ENCODE measurements at places on chromosomes 3 and 15.

GRCh38 chr15:52329150-52329549, 33.5 kb upstream of the MYO5C start:
- DNase-seq, result no peak

DNA sequence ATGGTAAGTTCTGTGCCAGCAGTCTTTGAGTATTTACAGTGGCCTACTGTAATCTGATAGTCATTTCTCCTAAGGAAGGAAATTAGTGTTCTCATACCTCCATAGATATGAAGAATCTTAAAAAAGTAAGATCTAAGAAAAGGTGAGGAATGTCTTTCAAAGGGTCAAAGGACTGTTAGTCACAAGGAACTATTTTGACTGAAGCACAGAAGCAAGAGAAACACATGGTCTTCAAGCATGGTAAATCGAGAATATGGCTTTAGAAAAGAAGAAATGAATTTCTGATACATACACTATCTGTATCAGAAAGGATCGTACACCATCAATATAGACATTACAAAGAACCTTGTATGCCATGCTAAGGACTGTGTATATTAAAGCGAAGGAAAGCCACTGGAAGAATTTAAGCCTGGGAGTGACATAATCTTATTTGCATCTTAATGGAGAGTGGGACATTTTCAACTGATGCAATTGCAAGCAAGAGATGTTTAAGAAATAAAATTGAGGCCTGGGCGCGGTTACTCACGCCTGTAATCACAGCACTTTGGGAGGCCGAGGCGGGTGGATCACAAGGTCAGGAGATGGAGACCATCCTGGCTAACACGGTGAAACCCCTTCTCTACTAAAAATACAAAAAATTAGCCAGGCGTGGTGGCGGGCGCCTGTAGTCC, 5.5 kb upstream of the ACAP2 start:
- no peak for DNase-seq

DNA sequence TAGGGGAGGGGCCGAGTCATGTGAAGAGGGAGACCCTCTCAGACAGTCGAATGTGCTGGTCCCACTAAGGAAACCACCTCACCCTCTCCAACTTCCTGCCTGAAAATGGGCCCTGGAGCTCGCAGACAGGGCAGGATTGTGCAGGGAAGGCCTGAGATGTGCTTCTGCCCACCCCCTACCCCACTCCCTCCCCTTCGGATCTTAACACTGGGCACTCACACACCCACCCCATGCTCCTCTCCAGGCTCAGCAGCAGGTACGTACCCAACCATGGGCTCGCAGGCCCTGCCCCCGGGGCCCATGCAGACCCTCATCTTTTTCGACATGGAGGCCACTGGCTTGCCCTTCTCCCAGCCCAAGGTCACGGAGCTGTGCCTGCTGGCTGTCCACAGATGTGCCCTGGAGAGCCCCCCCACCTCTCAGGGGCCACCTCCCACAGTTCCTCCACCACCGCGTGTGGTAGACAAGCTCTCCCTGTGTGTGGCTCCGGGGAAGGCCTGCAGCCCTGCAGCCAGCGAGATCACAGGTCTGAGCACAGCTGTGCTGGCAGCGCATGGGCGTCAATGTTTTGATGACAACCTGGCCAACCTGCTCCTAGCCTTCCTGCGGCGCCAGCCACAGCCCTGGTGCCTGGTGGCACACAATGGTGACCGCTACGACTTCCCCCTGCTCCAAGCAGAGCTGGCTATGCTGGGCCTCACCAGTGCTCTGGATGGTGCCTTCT, 20.0 kb downstream of the ATRIP start:
- DNase-seq, result no peak

- peak; percentile 58 for DNase-seq
These were observed 8.3 kb downstream of the PSTPIP1 start for GRCh38 chr15:77002954-77003912.

- peak; percentile 37 for DNase-seq
These were observed 10.4 kb downstream of the TEX264 start for GRCh38 chr3:51681453-51681852.

- DNase-seq, result no peak
These were observed 85.9 kb downstream of the TNIK start for GRCh38 chr3:171374260-171374659.

DNA sequence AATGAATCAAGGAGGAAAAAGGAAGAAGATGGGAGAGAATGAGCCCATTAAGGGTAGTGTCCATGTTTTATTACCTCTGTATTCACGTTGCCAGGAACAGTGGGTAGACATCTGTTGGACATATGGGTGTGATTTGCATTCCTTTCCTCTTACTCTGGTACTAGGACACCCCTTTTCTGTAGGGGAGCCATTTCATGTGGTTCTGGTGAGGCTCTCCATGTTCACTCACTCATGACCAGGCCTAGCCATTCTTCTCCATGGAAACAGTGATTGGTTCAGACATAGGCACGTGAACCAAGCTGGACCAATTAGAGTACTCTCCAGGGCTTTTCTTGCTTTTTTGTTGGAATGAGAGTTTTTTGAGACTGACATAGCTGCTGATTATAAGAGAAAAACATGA, 39.6 kb upstream of the PDCD6IP start:
- DNase-seq, result no peak

GRCh38 chr15:41852736-41853590, 14.3 kb downstream of the PLA2G4B start:
- DNase-seq, result no peak

DNA sequence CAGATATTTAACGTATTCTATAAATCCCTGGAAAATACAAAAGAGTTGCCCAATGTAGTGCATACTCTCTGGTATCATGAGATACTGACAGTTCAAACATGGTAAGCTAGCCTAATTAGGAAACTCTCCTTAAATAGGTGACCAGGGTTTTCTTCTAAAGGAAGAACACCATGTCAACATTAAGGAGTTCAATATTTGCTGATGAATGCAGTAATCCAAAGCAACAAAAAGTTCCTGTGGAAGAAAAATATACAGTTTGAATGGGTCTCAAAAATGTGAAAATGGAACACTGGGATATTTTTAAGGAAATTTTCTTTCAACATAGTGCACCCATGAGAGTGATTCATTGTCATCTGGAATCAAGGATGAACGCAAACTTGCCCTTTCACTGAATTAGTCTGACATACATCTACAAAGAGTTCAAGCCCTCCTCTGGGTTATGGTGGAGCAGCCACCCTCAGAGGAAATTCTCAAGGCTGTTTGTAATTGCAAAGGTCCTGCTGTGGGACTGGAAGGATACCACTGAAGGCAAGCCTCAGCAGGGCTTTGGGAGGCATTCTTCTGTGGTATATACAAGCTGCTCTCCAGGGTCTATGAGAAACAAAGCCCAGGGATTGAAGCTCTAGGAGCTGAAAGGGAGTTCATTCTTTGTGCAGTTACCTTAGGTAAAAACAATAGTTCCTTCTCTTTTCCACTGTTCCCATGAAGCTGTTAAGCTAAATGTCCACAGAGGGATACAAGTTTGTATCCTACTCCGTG, 700.3 kb downstream of the TUSC7 start:
- DNase-seq, result no peak

GRCh38 chr3:129263161-129263910, 13.9 kb downstream of the COPG1 start:
- DNase-seq, result no peak

DNA sequence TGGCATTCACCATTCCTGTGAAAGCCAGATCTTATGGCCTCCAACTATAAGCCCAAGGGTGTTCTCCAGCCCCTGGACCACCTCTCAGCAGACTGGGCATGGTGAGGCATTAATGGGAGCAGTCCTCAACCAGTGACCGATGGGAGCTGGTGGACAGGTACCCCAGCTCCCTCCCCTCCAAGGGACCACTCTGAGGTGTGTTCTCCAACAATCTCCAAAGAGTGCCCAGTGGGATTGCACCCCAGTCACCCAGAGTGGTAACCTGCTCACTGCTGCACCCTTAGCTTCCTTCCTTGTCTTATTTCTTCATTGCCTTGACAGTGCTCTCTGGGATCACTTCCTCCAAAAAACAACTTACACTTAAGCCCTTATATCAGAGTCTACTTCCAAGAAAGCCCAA, 8.2 kb upstream of the ITGA11 start:
- DNase-seq, result no peak

GRCh38 chr3:84126160-84126559, 832.6 kb upstream of the CADM2 start:
- no peak for DNase-seq

GRCh38 chr3:141400073-141400971, 32.0 kb downstream of the ZBTB38 start:
- no peak for DNase-seq

GRCh38 chr3:133050891-133051290, 12.7 kb downstream of the TMEM108 start:
- DNase-seq, result no peak

DNA sequence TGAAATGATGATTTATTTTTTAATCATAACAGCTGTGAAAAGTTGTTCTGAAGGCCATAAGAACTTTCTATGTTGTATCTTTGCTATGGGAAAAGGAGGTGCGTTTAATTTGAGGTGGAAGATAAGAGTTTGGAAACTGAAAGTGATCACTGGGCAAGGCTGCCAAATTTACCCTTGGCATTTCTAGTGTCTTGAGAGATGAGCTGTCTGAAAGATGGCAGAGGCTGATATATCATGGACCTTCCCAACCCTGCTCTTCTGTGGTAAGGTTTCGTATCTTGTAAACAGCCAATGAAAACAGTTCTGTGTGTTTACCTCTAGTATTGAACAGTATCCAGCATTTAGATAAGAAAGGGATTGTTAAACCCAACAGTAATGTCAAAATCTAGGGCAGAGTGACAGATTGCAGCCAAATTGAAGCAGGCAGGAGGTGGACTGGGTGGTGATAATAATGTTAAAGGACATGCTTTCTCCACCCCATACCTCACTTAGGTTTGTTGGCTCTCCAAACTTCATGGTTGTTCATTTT, 15.8 kb upstream of the NFKBIZ start:
- no peak for DNase-seq

GRCh38 chr3:98563661-98564281, 29.6 kb downstream of the CPOX start:
- peak; percentile 33 for DNase-seq

GRCh38 chr15:71199384-71200351, 84.4 kb downstream of the THSD4 start:
- no peak for DNase-seq

- DNase-seq, result no peak
These were observed 13.6 kb upstream of the COMMD2 start for GRCh38 chr3:149765762-149766334.

- no peak for DNase-seq
These were observed 153.1 kb downstream of the CLSTN2 start for GRCh38 chr3:140088058-140088457.

DNA sequence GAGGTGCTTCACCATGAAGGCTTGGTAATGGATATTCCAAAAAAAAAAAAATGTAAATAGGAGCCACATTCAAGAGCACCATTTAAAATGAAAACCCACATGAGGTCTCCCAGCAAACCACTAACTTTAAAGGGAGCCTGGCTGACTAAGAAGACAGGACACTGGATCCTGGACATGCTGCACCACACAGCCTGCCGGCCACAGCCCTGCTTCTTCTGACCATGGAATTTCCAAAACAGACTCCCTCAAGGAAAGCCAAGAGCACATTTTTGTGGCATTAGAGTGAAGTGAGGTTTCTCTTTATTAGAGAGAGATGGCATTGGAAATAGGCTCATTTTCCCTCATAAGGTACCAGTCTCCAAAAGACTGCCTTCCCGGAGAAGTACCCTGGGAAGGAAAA, 113.9 kb downstream of the RORA start:
- no peak for DNase-seq

- no peak for DNase-seq
These were observed 71.7 kb downstream of the RPLP1 start for GRCh38 chr15:69524296-69524695.

GRCh38 chr15:44882499-44882968, 74.0 kb upstream of the TERB2 start:
- no peak for DNase-seq

DNA sequence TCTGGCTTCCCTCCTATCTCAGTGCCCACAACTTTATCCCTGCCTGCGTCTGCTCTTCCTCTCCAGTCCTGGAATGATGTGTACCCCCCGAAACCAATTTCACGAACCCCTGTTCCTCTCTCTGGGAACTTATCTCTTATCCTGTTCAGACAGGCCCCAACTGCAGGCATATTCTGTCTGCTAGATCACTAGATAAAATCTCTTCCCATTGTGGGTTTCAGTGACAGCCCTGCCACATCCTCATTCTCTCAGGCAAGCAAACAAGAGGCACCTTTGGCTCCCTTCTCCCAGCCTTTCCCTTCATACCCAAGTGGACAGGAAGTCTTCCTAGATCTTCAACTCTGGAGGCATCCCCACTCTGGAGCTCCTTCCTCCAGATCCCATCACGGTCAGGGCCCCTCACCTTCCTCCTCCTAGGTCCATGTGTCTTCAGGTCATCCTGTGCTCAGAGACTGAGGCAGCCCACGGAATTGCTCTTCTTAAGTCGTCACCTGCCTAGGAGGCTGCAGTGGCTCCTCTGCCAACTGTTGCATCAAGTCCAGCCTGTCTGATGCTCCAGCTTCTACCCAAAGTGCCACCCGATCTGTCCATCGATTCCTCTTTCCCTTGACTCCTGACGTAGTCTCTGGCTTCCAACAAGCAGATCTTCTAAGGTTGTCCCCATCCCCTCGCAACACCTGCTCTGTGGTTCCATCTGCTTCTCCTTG, 190.8 kb downstream of the SLCO3A1 start:
- DNase-seq, result no peak

GRCh38 chr3:100401674-100402041, 319 bp downstream of the LNP1 start:
- peak; percentile 38 for DNase-seq

- DNase-seq, result no peak
These were observed 60.8 kb upstream of the HES1 start for GRCh38 chr3:194075088-194075615.

- peak; percentile 50 for DNase-seq
These were observed 283.0 kb downstream of the UACA start for GRCh38 chr15:70480196-70480856.

GRCh38 chr3:167253037-167253436, 127.1 kb downstream of the ZBBX start:
- DNase-seq, result no peak

GRCh38 chr3:191356631-191357439, 26.5 kb upstream of the UTS2B start:
- DNase-seq, result no peak

GRCh38 chr3:179971280-179971679, 65.5 kb downstream of the PEX5L start:
- DNase-seq, result no peak

DNA sequence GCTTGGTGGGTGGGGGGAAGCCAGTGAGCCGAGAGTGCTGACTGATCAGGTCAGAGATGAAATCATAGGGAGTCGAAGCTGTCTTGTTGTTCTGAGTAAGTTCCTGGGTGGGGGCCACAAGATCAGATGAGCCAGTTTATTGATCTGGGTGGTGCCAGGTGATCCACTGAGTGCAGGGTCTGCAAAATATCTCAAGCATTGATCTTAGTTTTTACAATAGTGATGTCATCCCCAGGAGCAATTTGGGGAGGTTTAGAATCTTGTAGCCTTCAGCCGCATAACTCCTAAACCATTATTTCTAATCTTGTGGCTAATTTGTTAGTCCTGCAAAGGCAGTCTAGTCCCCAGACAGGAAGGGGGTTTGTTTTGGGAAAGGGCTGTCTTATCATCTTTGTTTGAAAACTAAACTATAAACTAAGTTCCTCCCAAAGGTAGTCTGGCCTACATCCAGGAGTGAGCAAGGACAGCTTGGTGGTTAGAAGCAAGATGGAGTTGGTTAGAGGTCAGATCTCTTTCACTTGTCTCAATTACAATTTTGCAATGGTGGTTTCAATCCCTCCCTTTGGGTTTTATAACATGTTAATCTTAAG, 18.7 kb upstream of the MTMR14 start:
- DNase-seq, result no peak
